Cardiac septum (tissue), 1 donor: ENCODE measurements at places on chromosomes 11 and 22. TPM values are rescaled to one million over a fixed set of nuclear protein-coding genes. Genes with fewer than 3 reads are reported as not detected.

Gene TMEM191C
- 1.7 TPM for total RNA-seq

Gene RTN4R
- total RNA-seq = 1.0 TPM

Gene SEPTIN3
- total RNA-seq = not detected

Gene KRTAP5-8
- total RNA-seq = not detected

Gene LRRC4C
- total RNA-seq = 0.43 TPM

Gene KBTBD3
- total RNA-seq = 7.2 TPM

Gene UBQLNL
- total RNA-seq = 0.11 TPM

Gene EHF
- 0.08 TPM for total RNA-seq

Gene SCO2
- total RNA-seq = 2.4 TPM

Gene TIMP3
- total RNA-seq = 116 TPM

Gene ARHGAP20
- 0.19 TPM for total RNA-seq

DNA sequence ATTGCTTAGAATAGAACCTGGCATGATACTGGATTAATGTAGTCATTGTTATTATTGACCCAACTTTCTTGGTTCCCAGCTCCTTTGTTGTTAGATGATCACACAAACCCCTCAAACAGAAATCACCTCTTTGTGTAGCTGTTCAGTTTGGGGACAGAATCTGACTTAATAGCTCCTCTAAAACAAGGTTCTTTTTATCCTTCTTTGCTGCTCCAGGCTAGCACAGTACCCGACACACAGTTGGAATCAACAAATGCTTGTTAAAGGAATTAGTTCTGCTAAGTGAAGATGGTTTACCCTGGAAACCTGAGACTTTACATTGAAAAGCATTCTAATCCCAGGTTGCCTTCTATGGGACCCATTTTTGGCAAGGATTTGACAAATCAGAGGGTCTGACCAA, 43.9 kb downstream of the GAB2 start:
- DNase-seq = no peak

- DNase-seq = no peak
These were observed 70.9 kb upstream of the OR5AK2 start for GRCh38 chr11:56917708-56918400.

DNA sequence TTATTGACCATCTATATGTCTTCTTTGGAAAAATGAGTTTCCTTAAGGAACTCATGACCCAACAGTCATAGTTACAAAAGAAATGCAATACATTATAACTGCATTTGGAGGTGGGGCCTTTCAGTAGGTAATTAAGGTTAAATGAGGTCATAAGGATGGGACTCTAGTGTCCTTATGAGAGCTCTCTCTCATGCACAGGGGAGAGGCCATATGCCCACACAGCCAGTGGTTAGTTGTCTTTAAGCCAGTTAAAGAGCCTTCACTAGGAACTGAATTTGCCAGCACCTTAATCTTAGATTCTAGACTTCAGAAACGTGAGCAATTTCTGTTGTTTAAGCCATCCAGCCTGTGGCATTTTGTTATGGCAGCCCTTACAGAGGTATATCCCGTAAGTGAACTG, 27.3 kb downstream of the INTS4 start:
- no peak for DNase-seq

DNA sequence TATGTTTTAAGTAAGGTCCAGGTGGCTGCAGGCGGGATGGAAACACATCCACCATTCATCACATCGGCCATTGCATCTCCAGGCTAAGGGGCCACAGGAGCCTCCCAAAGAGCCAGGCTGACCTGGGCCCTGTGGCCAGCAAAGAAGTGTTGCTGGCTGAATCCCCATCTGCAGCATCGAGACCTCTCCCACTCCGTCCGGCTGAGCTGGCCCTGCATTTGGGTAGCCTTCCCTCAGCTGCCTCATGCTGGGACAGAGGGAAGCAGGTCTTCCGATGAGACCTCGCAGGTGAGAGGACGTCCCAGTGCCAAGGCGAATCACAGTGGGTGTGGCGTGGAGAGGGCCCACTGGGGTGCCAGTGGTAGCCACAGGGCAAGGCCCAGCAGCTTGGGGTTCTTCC, 24.5 kb downstream of the RSPH14 start:
- no peak for DNase-seq

DNA sequence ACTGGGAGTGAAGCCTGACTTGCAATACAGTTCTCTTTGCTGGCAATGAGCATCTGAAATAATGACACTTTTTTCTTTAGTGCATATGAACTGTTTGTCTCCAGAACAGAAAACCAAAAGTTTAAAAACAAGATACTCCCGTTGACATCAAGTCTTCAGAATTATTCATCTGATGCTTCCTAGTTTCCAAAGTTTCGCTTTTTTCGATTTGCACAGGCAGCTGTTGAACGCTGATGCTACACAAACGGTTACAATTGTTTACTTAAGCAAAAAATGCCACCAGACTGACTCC, 612 bp upstream of the BIRC2 start:
- no peak for DNase-seq

DNA sequence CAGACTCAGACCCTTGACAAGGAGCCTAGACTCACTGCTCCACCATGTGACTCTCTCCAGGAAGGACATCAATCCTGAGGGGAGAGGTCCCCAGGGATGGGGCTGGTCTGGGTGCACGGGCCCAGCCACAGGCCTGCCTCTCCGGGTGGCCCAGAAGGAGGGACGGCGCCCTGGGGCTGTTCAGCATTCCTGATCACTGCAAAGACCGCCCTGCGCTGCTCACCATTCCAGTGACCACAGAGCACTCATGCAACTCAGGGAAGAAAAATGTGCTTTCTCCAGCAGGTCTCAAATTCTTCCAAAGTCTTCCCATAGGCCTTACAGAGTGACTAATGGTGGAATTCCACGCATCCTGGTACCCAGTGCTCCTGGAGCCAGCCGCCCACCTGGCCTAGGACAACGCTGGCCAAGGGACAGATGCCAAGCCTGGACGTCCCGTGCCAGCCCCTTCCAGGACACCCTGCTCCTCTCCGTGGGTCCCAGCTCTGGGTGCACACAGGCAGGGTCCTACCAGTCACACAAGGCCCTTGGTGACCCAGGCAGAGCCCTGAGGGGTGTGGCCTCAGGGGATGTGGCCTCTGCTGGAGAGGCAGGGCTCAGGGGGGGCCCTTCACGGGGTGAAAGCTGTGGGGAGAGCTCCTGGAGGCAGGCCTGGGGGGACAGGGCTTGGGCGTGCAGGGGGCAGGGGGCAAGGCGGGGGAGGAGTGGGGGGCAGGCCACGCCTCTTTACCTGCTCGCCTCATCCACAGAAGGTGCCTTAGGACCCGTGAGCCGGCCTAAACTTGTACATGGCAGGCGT, 178.8 kb downstream of the IGLL1 start:
- peak; percentile 70 for DNase-seq

GRCh38 chr11:96447208-96448110, 57.6 kb downstream of the JRKL start:
- DNase-seq = no peak

DNA sequence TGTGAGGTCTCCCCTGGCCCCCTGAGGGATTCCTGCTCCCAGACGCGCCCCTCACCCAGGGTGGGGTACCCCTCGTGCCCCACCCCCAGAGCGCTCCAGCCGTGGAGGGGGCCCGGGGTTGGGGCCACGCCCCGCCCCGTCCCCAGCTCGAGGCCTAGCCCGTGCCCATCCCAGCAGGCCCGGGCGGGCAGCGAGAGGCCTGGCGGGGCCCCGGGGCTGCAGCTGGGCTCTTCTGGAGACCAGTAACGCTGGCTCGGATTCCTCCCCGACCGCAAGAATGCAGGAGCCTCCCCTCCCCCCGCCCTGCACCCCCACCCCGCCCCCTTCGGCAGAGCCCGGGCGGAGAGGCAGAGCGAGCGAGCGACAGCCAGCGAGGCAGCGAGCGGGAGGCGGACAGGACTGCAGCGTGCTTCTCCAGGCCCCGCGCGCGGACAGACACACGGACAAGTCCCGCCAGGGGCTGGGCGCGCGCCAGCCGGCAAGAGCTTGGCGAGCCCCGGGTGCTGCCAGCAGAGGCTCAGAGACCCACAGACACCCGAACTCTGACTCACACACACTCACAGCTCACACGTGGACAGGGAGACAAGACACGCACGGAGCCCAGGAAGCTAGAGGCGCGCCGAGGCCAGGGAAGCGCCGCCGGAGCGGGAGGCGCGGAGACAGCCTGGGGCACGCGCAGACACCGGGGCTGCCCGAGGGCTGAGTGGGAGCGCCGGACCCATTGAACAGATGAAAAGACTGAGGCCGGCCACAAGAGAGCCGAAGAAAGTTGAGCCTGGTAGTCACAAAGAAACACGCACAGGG, 15.2 kb downstream of the BCL9L start:
- no peak for DNase-seq

GRCh38 chr22:36334081-36334820, 53.5 kb downstream of the MYH9 start:
- no peak for DNase-seq

DNA sequence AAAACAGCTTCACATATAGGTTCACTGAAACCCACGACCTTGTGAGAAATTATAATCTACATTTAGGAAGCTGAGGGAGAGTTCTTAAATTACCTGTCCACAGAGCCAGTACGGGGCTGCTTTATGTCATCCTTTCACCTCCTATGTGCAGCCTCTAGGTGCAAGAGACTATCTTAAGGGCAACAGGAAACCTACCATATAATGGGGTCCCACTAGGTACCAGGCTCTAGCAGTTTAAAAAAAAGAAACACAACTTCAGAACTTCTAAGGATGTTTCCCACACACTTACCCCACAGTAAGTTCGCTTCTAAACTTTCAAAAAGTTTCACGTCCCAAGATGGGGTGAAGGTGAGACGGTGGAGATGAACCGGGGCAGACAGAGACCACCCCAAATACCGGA, 573 bp downstream of the STK33 start:
- DNase-seq = no peak

DNA sequence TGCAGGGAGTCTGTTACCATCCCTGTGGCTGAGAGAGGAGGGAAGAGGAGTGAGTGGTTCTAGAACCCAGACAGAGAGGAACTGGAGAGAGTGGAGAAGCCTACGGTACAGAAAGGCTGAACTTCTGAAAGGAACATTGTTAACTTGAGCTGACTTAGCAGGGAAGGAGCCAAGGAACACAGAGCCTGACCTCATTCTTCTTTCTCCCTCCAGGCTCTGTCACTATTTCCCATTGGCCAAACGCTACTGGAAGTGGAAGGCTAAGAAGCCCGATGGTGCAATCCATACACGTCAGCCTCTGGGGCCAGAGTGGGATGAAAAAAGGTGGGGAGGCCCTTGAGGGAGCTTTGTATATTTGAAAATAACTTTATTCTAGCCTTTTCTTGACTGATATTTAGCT, 16.5 kb upstream of the WT1 start:
- no peak for DNase-seq

DNA sequence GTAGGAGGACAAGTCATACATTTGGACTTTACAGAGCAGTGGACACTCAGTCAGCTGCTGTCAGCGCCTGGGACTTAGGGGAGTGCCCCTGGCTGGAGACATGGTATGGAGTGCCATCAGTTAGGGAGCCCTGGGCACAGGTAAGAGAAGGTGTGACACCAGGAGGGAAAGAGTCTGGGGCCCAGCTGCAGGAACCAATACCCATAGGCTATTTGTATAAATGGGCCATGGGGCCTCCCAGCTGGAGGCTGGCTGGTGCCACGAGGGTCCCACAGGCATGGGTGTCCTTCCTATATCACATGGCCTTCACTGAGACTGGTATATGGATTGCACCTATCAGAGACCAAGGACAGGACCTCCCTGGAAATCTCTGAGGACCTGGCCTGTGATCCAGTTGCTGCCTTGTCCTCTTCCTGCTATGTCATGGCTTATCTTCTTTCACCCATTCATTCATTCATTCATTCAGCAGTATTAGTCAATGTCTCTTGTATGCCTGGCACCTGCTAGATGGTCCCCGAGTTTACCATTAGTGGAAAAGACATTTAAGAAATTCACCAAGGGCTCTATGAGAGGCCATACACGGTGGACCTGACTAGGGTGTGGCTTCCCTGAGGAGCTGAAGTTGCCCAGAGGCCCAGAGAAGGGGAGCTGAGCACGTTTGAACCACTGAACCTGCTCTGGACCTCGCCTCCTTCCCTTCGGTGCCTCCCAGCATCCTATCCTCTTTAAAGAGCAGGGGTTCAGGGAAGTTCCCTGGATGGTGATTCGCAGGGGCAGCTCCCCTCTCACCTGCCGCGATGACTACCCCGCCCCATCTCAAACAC, 850 bp upstream of the MIF start:
- DNase-seq = no peak

DNA sequence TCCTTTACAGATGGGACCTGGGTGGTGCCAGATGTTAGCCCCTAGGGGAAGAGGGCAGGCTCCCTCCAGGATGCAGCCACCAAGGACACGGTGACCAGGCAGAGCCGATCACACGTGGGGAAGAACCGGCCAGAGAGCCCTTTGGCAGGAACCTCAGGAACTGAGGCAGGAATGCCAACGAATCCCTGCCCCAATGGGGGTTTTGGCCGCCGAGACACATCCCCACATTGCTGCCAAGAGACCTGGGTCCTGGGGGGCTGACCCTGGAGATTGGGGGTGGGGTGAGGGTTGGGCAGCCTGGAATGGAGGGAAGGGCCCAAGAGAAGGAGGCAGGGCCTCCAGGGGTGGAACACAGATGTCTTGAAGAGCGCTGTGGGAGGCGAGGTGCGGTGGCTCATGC, 28.7 kb upstream of the LMO1 start:
- no peak for DNase-seq

GRCh38 chr11:122758974-122759373, 79.3 kb upstream of the CRTAM start:
- DNase-seq = no peak

DNA sequence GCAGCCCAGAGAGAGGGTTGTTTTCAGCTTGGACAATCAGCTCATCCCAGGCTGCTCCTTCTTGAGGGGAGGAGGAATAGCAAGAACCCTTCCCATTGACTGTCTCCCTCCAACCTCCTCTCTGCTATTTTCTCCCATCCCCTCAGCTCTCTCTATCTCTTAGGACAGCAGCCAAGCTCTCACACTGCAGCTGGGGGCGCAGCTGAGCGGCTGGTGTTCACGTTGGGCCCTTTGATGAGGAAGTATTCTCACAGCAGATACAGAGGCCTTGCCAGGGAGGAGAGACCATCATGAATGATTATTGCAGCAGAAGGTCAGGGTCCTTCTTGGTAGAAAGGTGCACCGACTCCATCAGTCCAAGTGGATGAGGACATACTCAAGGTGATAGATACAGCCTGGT, 26.5 kb upstream of the CADM1 start:
- no peak for DNase-seq

DNA sequence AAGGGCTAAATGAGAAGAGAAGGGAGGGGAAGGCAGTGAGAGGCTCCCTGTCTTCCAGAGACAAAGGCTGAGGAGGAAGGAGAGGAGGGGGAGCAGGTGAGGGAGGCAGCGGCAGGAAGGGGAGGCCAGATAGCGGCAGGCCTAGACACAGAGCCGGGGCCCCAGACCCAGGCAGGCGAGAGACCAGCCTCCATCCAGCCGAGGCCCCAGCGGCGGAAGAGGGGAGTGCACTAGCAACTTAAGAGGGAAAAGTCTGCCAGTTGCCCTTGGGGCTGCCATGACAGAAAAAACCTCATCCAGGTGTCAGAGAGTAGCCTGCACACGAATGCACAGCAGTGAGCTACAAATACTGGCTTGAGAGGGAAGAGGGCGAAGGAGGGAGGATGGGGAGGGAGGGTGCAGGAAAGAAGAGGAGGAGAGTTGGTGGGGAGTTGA, 46.7 kb downstream of the IGLL1 start:
- no peak for DNase-seq

- no peak for DNase-seq
These were observed 7.1 kb upstream of the MN1 start for GRCh38 chr22:27808451-27809225.
